ENCODE measurements at places on chromosomes 4 and X. TPM values are rescaled to one million over a fixed set of nuclear protein-coding genes. Genes with fewer than 3 reads are reported as not detected.
A peak's percentile ranks its signal among the peaks of the same experiment; 100 is the strongest.

The GAGE2A gene
- not detected for total RNA-seq

The TMPRSS11A gene
- not detected for total RNA-seq

The OTUD6A gene
- not detected for total RNA-seq

The CSN1S1 gene
- not detected for total RNA-seq

The SMARCA1 gene
- 31.0 TPM for total RNA-seq

The SYN1 gene
- total RNA-seq: under 0.01 TPM

The AFF2 gene
- 0.72 TPM for total RNA-seq

The MAGEE2 gene
- not detected for total RNA-seq

The XAGE2 gene
- total RNA-seq: not detected

The LRP2BP gene
- 0.56 TPM for total RNA-seq

The SSX3 gene
- not detected for total RNA-seq

The STAG2 gene
- 71.2 TPM for total RNA-seq

The CXorf58 gene
- not detected for total RNA-seq

The MGAT4D gene
- total RNA-seq: not detected

DNA sequence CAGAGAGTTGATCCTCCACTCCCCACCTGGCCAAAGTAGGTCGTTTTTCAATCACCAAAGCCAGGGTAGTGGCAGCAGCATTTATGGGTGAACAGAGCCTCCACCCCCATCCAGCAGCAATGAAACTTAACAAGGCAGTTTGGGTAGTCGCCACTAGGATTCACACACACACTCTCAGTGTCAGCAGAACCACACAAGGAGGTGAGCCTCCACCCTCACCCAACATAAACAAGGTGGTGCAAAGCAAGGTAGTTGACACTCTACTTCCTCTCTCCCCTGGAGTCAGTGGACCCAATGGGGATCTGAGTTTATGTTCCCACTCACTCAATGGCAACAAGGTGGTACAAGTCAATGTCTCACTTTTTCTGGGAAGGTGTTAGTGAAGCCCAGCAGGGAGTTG, 50.4 kb upstream of the CCDC149 start:
- DNase-seq: no peak

GRCh38 chr4:98515470-98515809, 143.0 kb downstream of the TSPAN5 start:
- peak; percentile 54 for DNase-seq

- no peak for DNase-seq
These were observed 131.0 kb downstream of the ATXN3L start for GRCh38 chrX:13188731-13189309.

GRCh38 chrX:23592741-23593140, 74.6 kb upstream of the PRDX4 start:
- no peak for DNase-seq

GRCh38 chr4:14671146-14671545, 331.1 kb upstream of the CPEB2 start:
- no peak for DNase-seq

DNA sequence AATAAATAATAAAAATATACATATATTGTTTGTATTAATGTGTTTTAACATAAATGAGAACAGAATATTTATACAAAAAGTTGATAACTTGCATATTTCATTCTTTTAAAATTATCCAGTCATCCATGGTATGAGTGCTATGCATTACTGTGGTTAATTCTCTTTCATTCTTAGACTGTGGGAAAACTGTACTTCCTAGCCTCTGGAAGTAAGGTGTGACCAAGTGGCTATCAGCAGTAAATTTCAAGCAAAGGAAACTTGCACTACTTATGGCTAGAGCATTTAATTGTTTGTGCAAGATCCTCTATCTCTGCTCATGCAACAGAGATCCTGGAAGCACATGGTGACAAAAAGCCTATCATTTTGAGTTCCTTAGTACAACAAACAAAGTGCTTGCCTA, 1054.5 kb upstream of the PABPC4L start:
- peak; percentile 40 for DNase-seq

DNA sequence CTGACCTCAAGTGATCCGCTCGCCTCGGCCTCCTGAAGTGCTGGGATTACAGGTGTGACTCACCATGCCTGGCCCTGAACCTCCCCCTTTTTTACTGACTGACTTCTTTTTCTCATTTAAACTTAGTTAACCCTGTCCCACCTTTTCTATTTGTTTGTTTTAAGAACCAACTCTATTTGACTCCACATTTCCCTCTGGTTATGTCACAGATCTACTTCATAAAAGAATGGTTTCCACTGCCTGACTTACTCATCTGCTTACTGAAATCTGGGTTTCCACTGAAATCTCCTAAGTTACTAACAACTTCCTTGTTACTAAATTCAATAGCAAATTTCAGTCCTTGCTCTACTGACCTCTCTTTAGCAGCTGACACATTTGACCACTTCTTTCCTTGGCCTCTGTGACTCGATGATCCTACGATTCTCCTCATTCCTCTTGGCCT, 28.0 kb upstream of the NSUN7 start:
- peak; percentile 58 for DNase-seq

- DNase-seq: peak; percentile 49
These were observed 898 bp downstream of the UBQLN2 start for GRCh38 chrX:56564164-56564885.

GRCh38 chr4:113153529-113154101, 104.2 kb downstream of the ANK2 start:
- no peak for DNase-seq

DNA sequence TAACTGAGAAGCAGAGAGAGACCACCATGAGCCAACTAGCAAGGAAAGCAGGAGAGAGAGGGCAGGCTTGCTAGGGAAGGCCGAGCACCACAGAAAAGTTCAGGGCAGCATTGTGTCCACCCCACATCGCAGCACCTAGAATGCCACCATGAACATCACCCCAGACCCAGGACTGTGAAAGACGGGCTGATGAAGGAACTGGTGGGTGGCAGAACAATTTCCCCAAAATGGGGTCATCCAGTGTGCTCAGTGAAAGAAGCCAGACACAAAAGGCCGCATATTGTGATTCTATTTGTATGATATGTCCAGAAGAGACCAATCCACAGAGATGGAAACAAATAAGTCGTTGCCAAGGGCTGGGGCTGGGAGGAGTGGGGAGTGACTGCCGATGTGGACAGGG, 16.8 kb downstream of the PNMA6E start:
- no peak for DNase-seq

DNA sequence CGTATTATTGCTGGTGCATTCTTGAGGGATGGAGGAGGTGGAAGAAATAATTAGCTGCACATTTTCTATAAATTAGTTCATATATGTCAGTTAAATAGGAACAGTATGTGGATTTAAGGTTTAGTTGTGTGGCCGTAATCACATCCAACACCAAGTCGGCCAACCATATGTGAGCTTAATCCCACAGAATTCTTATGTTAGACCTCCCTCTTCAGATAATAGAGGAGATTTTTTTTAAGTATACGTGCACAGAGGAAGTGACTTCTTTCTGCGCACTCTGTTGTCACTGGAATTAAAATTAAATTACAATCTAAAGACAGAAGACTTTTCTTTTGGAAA, 2.1 kb downstream of the SEPTIN11 start:
- DNase-seq: no peak

DNA sequence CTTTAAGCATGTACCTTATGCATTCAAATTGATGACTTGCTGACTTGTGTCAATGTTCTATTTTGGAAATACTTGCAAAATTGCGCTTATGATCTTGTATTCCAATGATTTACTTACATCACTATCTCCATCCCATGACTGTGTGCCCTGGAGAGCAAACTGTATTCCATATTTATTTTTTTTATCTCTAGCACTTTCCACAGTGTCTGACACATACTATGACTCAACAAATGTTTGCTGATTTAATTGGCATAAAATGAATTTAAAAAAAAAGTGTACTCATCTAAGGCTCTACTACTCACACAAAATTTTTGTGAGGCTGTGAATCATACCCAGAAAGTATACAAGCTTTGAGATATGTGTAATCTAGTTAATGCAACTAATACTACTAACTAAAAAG, 1066.8 kb upstream of the ADGRL3 start:
- peak; percentile 36 for DNase-seq

- peak; percentile 67 for DNase-seq
These were observed 1415.8 kb upstream of the TENM3 start for GRCh38 chr4:180827232-180828009.

DNA sequence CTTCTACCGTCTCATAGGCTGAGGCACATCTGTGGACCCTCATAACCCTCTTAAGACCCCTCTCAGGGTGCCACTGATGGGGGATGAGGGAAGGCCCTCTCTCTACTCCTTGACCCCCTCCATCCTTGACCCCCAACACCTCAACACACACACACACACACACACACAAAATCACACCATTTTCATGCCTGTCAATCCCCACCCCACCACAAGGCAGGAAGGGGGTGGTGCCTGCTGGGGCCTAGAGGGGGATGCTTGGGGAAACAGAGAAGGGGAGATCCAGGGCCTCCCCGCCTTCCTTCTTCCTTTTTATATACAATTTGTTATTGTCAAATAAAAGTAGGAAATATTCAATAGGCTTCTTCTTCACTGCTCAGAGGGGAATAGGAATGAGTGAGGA, 1.2 kb upstream of the EBP start:
- no peak for DNase-seq

- peak; percentile 57 for DNase-seq
These were observed 73.5 kb upstream of the RAP2C start for GRCh38 chrX:132292793-132293192.

- DNase-seq: no peak
These were observed 37.3 kb upstream of the SPANXN2 start for GRCh38 chrX:143757887-143758286.

- DNase-seq: no peak
These were observed 456.2 kb downstream of the FAT4 start for GRCh38 chr4:125770814-125771398.

DNA sequence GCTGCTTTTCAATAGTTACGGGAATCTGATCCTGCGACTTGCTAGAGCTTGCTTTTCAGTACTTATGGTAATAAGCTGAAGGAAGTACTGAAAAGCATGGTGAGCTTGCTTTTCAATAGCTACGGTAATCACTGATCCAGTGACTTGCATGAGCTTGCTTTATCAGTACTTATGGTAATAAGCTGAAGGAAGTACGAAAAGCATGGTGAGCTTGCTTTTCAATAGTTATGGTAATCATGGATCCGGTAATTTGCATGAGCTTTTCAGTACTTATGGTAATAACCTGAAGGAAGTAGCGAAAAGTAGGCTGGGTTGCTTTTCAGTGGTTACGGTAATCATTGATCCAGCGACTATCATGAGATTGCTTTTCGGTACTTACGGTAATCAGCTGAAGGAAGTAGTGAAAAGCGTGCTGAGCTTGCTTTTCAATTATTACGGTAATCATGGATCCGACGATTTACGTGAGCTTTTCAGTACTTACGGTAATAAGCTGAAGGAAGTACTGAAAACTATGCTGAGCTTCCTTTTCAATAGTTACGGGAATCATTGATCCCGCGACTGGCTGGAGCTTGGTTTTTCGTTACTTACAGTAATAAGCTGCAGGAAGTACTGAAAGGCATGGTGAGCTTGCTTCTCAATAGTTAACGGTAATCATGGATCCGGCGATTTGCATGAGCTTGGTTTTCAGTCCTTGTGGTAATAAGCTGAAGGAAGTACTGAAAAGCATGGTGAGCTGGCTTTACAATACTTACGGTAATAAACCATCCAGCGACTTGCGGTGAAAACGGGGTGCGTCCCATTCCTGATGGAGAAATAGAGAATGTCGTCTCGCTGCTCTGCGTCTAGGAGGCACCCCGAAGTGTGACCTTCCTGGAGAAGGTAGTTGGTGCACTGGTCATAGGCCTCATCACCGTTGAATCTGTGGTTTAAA, 6.5 kb downstream of the CRLF2 start:
- DNase-seq: peak; percentile 59

DNA sequence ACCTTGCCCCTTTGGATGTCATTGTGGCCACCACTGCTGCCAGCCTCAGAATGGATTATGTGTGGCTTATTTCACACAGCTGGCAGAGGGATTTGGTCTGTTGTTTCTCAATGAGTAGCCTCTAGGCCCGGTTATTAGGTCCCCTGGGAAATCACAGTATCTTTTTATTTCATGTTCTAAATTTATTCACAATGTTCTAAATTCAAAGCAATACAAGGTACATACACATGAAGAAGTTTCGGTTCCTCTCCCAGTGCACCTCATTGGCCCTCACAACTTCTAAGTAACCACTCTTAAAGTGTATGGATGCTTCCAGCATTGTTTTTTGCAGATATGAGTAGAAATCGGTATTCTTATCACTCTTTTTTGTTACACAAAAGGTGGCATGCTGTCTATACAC, 262.7 kb downstream of the RCHY1 start:
- no peak for DNase-seq

GRCh38 chr4:87949961-87950360, 25.6 kb upstream of the SPP1 start:
- DNase-seq: peak; percentile 21

DNA sequence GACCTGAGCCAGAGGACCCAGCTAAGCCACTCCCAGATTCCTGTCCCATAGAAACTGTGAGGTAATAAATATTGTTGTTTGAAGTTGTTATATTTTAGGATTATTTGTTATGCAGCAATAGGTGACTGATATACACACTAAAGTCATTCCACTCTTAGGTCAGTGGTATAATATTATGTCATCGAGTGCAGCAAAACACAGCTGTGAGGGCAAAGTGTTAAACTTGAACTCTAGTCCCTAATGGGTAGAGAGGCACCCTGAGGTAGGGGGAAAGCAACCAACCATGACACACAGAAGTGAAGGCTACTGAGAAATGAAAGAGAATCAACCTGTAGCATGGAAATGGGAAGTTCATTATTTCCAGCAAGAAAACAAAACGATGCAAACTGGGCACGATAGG, 66.6 kb downstream of the ATXN3L start:
- DNase-seq: no peak

- no peak for DNase-seq
These were observed 180.9 kb upstream of the AGTR2 start for GRCh38 chrX:115989686-115990085.

DNA sequence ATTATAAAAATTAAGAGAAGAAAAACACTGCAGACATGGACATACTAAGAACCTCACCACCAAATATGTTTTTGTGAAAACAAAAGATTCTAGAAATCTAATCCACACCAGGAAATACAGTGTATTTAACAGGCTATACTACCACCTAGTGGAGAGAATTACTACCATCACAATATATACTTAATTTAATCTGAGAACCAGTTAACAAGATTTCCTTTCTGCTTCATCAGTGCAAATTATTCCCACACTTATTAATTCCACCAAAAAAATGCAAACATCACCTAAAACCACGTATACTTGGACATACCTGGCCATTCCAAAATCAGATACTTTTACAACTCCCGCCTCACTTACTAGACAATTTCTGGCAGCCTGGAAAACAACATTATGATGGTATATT, 7.0 kb upstream of the TXK start:
- DNase-seq: peak; percentile 56

DNA sequence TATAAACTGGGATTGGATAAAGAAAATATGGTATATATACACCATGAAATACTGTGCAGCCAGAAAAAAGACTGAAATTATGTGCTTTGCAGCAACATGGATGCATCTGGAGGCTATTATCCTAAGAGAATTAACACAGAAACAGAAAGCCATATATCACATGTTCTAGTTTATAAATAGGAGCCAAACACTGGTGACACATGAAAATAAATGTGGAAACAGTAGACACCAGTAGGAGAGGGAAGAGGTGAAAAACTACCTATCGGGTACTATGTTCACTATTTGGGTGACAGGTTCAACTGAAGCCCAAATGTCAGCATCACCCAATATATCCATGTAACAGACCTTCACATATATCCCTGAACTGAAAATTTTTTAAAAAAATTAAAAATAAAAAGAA, 725.1 kb downstream of the C4orf33 start:
- no peak for DNase-seq
